ENCODE measurements at places on chromosomes 2 and 18. TPM values are rescaled to one million over a fixed set of nuclear protein-coding genes. Genes with fewer than 3 reads are reported as not detected.

GRCh38 chr2:221521233-221521845 lies 50.8 kb downstream of the EPHA4 start:
- no peak for DNase-seq

DNA sequence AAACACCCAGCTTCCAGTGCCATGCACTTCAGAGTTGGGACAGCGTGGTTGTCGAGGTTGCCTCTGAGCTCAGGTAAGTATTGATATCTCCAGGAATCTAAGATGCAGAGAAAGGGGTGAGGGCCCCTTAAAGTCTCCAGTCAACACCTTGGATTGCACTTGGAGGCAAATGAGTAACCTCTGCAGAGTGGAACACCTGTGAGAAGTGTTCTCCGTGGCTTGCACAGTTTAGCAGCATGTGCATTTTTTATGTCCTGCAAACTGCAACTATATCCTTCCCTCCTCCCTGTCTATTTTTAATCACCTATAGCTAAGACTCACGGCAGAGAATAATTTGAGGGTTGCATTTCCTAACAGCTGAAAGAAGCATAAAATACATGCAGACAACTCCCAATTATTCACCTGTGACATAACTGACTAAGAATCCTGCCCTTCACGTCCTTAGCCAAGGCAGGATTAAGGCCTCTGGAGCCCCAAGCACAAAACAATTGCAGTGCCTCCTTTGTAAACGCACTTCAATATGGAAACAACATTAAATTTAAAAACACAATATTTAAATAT lies 1.6 kb upstream of the ZNF385B start:
- no peak for DNase-seq

DNA sequence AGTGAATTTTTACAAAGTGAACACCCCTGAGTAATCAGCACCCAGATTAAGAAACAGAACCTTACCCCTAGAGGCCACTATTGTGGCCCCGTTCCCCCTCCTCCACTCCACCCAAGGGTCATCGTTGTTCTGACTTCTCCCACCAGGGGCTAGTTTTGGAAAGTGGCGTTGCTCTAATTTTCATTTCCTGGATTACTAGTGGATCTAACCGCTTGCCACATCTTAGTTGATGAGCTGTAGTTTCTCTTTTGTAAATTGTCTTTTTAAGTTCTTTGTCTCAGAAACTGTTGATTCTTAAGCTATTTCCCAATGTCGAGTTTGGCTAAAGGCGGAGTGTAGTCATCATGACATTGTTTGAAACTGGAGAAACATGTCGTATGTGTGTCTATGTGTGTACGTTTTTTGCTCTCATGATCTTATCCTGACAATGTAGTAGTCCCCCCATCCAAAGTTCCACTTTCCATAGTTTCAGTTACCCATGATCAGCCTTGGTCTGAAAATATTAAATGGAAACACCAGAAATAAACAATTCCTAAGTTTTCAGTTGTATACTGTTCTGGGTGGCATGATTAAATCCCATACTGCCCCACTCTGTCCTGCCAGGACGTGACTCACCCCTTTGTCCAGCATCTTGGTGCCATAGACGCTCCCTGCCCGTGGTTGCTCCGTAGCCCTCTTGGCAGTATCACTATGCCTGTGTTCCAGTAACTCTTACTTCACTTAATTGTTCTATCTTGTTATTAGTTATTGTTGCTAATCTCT lies 71.0 kb upstream of the SP3 start:
- peak; percentile 82 for DNase-seq

The SPP2 gene
- not detected for total RNA-seq

DNA sequence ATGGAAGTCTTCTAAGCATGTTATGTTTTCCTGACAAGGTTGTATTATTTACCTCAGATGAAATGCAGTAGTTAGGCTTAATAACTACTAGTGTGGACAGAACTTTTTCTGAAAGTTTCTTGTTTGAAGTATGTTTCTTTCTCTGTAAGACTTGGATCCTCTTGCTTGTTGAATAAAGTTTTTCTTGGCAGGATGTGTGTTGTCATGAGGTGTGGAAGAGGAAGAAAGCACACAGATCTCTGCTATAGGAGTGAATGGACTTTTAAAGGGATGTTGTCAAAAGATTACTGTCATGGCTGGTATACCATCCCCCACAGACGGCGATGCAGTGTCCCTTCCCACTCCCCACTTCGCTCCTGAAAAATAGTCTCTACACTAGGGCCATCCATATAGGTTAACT lies 2.6 kb downstream of the CAB39 start:
- no peak for DNase-seq

DNA sequence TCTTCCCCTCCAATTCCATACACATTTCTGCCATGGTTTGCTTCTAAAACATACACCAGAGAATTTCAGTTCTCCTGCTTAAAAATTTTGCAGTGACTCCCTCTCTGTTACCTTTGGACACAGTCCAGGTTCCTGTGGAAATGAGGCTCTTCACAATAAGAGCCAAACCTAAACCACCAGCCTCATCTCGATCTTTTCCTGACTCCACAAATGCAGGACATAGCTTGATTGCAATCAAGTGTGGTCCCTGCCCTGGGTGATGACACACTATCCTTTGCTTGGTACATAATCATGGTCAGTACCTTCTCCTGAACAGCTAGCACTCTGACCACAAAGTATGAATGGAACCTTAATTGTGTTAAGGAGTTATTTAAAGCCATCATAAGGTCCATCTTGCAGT lies 134.9 kb upstream of the CHAC2 start:
- peak; percentile 24 for DNase-seq

The DUSP19 gene
- total RNA-seq = 2.5 TPM

- peak; percentile 87 for DNase-seq
Measured at GRCh38 chr2:152542995-152543481, 174.2 kb downstream of the PRPF40A start.

DNA sequence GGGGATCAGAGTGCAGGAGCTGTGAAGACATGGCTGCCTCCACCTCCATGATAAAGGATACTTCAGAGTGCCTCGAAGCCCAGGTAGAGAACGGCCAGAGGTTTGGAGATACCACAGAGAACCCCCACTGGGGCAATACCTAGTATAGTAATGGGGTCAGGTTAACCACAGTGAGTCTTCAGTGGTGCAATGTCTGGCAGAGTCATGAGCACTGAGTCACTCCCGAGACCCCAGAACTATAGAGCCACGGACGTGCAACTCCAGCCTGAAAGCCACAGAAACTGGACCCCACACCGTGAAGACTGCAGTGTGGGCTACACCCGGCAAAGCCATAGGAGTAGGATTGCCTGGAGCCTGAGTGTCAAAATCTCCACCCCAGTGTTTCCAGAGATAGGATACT lies 746.6 kb downstream of the CBLN2 start:
- no peak for DNase-seq

The AUP1 gene
- 194 TPM for total RNA-seq

DNA sequence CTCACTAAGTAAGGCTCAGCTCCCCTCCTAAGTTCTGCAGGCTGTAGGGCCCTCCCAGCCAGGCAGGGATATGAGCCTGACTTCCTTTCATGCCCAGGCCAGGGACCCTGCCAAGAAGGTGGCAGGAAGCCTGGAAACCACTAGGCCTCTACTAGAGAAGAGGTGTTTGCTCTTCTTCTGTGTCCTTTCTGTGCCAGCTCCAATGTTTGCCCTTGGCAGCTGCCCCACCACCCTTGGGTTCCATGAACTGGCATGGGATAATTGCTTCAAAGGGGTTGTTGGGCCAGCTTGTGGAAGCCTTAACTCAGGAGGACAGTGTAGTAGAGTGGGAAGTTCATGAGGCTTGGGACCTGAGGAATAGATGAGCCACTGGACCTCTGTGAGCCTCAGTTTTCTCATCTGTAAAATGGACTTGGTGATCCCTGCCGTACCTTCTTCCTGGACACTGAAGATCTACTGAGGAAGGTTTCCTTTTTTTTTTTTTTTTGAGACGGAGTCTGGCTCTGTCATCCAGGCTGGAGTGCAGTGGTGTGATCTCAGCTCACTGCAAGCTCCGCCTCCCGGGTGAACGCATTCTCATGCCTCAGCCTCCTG lies 3.9 kb downstream of the SLC35F6 start:
- DNase-seq = no peak

The KCNG3 gene
- total RNA-seq = 2.5 TPM

DNA sequence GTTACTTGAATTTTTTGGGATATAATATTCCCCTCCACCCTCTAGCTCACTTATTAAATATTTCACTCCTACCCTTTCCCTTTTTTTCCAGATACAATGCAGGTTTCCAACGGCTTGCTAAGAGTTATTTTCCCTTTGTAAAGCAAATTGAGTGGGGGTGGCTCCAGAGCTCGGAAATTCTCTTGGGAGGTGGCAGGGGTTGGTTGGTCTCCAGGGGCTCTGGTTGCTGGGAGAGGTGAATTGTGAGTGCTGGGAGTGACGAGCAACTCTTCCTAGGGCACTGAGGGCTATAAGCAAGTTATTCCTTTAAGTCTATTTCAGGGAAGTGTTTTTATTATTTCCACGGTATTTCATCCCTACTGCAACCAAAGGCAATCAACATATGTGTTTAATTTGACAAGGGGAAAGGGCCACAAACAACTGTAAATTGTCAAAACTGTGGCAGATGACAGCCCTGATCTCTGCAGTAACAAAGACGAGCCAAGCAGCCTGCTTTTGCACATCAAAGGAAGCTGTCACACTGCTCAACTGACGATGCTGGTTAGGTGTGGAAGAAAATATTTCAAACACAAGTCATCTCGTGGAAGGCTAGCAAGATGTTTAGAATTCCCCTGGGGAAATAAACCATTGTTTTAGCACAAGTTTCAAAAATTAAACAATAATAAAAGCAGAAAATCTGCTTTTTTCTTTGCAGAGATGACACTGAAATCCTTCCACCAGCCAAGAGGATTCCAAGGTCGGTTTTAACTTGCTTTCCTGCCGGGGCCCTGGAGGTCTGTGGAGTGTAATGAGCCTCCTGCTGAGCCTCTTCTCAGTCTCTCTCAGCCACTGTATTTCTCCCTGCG lies 34.8 kb upstream of the ASXL2 start:
- peak; percentile 25 for DNase-seq

The MOCOS gene
- 3.3 TPM for total RNA-seq

The ZBTB14 gene
- 20.9 TPM for total RNA-seq

The HTR2B gene
- total RNA-seq = not detected

GRCh38 chr2:159051133-159051532 lies 82.7 kb downstream of the TANC1 start:
- DNase-seq = no peak

DNA sequence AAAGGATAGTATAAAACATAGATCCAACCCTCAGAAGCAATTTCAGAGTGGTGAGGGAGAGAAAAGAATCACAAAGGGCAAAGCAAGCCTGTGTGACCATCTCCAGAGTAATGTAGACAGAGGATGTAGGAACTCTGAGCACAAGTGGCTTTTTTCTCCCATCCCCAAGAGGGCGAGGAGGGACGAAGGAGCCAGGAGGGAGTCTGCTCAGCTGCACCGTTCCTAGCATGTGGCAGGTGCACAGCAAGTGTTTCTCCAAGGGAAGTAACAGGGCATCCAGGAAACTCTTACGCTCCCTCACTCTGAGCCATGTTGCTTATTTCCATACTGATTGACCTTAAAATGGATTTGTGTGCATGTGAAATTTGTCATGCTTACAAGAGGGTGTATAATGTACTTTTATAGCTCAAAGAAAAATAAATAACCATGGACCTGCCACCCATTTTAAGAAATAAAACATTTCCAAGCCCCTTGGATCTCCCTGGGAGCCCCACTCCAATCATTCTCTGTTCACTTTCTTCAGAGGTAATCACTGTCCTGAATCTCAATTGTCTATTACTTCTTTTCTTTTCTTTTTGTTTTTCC lies 37.8 kb upstream of the SEC11C start:
- no peak for DNase-seq

DNA sequence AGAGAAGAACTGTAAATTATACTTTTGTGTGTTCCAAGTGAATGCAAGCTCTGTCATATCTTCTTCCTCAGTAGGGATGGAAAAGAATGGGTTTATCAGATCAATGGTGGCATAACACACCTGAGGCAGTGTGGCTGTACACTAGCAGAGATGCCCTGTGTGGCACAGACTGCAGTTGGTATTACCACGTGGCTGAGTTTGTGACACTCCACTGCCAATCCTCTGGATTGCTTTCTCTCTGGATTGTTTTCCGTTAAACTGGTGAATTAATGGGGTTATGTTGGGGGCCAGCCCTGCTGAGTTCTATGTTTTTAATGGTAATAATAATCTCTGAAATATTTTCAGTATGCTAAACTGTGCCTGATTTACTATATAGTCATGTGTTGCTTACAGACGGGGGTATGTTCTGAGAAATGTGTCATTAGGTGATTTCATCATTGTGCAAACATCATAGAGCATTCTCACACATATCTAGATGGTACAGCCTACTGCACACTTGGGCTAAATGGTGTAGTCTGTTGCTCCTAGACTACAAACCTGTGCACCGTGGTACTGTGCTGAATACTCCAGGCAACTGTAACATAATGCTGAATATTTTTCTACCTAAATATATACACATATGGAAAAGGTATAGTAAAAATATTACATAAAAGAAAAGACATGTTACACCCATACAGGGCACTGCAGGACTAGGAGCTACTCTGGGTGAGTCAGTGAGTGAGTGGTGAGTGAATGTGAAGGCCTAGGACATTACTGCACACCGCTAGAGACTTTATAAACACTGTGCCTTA lies 84.7 kb upstream of the ST6GAL2 start:
- no peak for DNase-seq

The SPATA3 gene
- not detected for total RNA-seq

The IL1RN gene
- 0.41 TPM for total RNA-seq

The MAP3K19 gene
- not detected for total RNA-seq

GRCh38 chr2:207692206-207693065 lies 19.0 kb upstream of the CCNYL1 start:
- DNase-seq = peak; percentile 39

DNA sequence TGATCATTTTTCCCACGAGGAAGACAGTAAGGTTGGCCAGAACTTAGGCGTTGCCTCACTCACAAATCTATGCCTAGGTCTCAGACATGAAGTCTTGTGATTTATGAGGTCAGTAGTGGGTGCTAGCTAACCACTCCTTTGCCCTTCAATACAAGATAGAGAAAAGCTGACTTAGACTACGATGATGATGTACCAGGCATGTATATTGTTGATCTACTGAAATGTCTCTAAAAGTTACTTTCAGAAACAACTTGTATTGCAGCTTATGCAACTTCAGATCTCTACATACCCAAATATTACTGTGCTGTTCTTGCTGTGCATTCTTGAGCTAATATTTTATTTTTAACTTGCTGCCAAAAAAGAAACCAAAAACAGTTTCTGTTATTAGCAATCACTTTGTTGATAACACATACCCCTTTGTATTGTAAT lies 30.6 kb downstream of the MAPRE2 start:
- no peak for DNase-seq

GRCh38 chr2:165054652-165055051 lies 99.3 kb upstream of the SLC38A11 start:
- DNase-seq = no peak

Measured in A172 (cell line).